ENCODE measurements at places on chromosomes 7 and 10.

DNA sequence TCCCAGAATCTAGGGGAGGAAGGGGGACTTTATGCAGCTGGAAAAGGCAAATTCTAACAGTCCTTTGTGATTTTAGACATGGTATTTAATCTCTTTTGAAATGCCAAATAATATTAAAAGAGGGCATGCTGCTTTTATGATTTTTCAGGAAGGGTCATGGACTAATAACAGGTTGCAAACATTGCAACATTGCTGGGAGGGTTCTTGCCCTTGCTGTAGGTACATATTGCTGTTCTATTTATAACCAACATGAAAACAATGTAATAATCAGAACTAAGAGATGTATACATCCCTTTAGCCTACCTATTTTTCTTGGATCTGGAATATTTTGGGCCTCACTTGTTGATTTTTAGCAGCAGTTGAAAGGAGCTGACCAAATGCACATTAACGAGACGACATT is 411.6 kb downstream of the KCNMA1 start:
- DNase-seq: no peak

GRCh38 chr7:1011297-1012003 is 28.5 kb downstream of the CYP2W1 start:
- DNase-seq: no peak

DNA sequence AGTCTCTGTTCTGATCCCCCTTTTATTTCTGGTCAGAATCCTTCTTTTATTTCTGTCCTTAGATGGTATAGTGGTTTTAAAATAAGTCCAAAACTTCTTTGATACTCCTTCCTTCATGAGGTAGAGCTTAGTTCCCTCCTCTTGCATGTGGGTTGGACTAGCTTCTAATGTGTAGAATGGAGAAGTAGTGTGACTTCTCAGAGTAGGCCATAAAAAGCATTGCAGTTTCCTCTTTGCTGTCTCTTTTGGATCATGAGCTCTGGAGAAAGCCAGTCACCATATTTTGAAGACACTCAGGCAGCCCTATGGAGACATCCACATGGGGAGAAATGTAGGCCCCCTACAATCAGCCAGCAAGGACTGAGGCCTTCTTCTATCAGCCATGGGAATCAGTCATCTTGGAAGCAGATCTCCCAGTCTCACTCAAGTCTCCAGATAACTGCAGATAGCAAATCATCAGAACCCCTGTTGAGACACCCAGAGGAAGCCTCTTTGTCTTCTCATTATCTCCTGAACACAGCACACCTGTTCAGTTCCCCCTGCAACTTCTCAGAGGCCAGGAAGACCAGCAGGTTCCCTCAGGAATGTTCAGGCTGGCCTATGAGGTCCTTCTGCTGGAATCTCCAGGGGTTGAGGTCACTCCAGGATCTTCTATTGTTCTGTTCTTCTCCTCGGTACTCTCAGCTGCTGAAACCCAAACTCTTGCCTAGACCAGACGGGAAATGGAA is 511.9 kb upstream of the ZMIZ1 start:
- no peak for DNase-seq

GRCh38 chr7:95473276-95473985 is 12.3 kb upstream of the ASB4 start:
- no peak for DNase-seq

DNA sequence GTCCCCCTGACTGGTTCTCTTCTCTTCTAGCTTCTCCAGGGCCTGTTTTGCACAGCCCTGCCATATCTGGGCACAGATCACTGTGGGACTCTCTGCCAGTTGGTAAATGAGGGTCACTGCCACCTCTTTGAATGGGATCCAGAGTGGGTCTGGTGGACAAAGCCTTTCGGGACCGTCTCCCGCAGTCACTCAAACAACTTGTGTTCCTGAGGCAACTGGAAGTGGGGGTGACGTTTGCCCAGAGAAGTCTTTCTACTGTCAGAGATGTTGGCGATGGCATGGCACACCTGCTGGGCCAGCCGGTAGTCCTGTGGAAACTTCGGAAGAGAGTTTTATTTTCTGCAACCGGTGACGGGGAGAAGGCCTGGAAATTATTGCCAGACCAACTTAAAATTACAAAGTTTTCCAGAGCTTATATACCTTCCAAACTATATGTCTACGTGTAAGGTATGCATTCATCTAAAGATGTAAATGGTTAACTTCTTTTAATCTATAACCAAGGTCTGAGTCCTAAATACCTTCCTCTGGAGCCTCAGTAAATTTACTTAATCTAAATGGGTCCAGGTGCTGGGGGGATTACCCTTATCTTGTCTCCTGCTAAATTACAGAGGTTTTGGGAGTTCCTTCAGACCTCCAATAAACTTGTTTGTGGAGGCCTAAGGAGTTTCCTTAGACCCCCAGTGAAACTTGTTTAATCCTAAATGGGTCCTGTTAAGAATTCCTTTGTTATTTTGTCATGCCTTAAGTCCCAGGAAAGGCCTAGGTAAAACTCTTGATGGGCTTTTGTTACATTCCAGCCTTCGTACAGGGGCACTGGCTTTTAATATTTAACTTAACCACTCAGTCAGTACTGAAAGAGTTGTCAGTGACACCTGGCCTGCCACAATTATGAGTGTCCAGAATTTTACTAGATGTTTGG is 94.0 kb downstream of the NPSR1 start:
- DNase-seq: no peak

GRCh38 chr7:149854611-149855360 is 16.6 kb downstream of the ZNF862 start:
- peak; percentile 48 for DNase-seq

DNA sequence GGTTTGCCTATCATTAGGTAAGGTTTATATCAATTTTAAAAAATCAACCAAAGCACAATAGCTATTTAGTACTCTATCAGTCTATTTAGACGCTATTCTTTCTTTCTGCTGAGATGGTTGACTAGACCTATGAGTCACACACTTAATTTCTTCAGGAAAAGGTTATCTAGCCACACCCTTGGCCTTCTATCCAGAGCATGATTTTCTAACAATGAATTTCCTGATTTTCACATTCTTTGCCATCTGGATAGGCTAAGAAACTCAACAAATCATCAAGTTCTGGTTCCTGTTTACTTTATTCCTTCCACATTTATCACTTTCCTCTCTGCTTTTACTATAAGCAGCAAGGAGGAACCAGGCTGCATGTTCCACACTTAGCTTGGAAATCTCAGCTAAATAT is 8.1 kb downstream of the PRPS1L1 start:
- DNase-seq: no peak
